SW480 (cell line): ENCODE measurements at places on chromosomes 7 and 10.

GRCh38 chr10:83983578-83984255 is 155.6 kb upstream of the GHITM start:
- DNase-seq, result peak; percentile 93

DNA sequence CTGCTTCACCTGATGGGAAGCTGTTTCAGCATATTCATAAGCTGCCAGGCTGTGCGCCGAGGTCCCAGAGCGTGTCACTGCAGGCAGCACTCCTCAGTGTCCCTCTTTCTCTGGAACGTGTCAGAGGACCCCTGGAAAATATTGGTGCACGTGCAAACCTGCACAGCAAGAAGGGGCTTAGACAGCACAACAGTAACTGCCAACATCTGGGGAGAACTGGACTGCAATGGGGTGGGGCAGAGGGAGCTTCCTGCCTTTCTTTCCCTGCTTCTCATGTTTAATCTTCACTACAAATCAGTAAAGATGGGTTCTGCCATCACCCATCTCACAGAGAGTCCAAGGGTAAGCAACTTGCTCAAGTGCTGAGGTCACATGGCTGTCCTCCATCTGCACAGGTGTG is 86.5 kb upstream of the GPR26 start:
- no peak for DNase-seq

DNA sequence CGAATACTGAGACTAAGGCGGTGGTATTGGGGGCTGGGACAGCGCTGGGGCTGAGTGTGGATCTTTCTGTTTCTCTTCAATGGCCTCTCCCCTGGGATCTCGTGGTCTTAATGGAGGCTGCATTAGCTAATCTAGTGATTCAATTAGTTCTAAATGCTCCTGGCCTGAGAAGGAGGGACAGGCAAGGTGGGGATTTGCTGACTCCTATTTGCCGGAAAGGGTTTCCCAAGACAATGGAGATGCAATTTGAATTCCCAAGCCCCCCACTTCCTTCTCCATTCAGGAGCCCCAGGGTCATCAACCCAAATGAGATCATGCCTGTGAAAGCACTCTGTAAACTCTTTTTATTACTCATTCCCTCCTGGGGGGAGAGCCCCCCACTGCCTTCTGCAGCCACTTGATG is 111.7 kb upstream of the PLXNA4 start:
- DNase-seq, result no peak

DNA sequence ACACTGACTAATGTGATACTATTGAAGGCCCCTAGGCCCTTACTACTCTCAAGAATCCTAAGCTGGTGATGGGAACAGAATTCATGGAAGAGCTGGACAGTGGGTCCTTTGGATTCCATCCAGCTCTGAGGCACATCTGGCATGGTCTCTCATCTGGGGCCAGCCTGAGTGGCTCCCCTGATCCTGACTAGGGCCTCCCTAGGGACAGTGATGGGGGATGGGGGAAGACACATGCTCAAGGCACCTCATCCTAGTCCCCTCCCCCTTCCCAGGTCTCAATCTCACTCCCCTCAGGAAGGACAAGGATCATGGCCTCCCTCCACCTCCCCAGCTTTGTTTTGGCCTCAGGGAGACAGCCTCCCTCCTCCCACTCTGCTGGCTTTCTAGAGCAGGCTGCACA is 1.8 kb downstream of the KCNIP2 start:
- no peak for DNase-seq

DNA sequence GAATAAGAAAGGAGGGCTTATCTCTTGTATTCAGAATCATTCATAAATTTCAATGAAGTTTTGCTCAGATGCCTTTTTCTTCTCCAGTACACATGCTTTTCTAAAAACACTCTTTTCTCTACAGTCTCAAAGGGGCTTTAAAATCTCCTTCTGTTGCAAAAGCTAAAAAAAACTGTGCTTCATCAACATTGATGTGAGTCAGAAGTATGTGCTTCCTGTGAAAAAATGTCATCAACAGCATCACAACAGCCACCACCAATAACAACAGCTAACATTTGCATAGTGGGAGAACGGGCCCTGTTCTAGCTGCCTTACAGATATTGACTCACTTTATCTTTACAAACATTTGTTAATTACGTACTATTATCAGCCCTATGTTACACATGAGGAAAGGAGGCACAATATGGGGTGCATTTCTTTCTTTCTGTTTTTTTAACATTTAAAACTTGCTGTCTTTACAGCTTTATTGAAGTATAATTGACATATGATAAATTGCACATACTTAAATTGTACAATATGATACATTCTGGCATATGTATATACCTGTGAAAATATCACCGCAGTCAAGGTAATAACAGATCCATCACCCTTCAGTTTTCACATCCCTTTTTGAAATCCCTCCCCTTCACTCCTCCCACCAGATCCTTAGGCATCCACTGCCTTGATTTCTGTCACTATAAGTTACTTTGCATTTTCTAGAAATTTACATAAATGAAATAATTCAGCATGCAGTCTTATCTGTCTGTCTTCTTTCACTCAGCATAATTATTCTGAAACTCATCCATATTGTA is 1605.4 kb upstream of the LRRTM3 start:
- no peak for DNase-seq
